ENCODE measurements at places on chromosomes 3 and 15.

GRCh38 chr15:90315278-90315982 is 36.7 kb upstream of the ZNF774 start:
- no peak for DNase-seq

GRCh38 chr3:121957674-121958415 is 63.6 kb downstream of the SLC15A2 start:
- DNase-seq = no peak

GRCh38 chr3:128487813-128488635 is 5.0 kb downstream of the GATA2 start:
- peak; percentile 91 for DNase-seq

- peak; percentile 77 for DNase-seq
These were observed 12.6 kb downstream of the HAPLN3 start for GRCh38 chr15:88882785-88883184.

DNA sequence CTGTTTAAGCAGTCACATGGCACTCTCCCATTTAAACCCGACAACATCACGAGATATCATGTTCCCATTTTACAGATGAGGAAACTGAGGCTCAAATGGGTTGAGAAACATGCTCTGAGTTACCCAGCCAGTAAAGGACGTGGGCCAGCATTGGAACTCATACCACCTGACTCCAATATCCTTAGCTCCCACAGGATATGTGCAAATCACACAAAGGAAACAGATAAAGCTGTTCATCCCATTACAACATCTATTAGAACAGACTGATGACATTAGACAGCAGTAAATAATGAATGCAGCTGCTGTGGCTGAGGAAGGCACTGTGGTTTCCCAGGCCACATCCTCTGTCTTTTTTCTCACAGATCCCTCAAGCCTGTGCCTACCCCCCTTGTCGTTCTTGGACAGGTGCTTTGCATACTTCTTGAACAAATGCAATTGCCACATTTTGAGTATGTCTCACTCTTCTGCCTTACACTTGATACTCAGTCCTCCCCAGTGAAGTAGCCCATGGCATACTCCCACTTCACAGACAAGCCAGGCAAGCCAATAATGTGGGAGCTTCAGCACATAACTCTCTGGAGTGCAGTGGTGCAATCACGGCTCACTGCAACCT is 17.7 kb downstream of the FRMD4B start:
- DNase-seq = no peak

DNA sequence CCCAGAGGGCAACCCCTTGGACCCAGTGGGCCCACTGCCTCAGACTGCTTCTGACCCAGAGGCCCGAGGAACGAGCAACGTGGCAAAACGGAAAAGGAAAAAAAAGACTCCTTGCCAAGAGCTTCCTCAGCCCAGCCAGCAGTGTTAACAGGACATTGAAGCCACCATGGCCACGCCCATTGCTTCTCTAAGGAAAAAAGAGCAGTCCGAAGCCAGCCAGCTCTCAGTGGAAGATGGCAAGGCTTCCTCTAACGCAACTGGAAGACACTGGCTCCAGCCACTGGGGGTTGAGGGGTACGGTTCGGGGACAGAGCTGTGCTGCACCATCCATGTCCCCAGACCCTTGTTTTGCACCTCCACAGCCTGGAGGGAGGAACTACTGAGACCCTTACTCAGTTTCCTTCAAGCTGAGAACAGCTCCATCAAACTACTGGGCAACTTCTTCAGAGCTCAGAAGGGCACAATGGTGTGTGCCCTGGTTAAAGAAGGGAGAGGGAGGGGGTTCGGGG is 10.7 kb downstream of the BMF start:
- DNase-seq = peak; percentile 65

- DNase-seq = no peak
These were observed 12.6 kb downstream of the LIMD1 start for GRCh38 chr3:45606991-45607712.

DNA sequence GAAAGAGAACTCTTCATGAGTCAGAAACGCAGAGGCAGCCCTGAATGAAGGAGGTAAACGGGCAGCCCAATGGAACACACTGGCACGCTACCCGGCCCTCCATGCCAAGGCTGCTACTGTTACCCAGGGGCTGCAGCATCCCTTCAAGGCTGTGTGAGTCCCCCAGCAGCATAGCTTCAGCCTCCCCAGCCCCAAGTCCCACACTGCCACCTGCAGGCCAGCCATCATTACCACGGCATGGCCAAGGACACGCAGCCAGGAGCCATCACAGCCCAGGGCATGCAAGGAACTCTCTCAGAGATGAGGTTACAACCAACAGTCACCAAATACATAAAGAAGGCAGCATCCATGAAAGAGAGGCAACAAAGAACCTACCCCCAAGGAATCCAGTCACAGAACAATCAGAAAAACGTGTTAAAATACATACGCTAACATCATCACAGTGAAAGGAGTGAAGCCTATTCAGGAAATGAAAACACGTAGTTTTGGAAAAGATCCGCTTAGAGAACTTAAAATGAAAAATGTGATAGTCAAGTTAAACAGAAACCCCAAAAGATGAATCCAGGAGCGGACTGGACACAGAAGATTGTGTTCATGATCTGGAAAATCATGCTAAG is 22.4 kb downstream of the PLA2G4F start:
- DNase-seq = peak; percentile 78

GRCh38 chr3:13199899-13200451 is 126.7 kb upstream of the IQSEC1 start:
- DNase-seq = no peak

GRCh38 chr3:66029014-66029413 is 9.7 kb downstream of the MAGI1 start:
- DNase-seq = no peak

DNA sequence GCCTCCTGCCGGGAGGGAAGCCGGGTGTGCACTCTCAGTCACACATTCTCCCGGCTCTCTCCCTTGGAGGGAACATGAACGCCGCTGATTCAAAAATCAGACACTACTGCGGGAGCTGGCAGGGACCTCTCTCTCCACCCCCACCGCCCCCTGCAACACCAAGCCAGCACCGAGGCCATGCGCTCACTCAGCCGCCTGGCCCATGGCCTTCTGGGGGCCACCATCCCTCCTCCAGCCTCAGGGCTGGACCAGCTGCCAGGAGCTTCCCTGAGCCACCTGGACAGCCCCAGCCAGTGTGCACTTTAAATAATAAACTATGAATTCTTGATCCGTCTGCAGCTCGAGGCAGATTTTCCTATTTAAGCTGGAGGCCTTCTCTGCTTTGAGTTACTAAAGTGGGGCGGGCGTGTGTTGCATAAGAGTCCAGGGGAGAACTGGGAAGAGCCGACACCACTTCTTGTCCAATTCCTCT is 30.6 kb downstream of the ADAMTS17 start:
- DNase-seq = no peak

GRCh38 chr3:32401126-32401525 is 9.5 kb downstream of the CMTM7 start:
- no peak for DNase-seq

GRCh38 chr3:110069761-110070160 is 732.4 kb upstream of the DPPA4 start:
- DNase-seq = no peak

GRCh38 chr3:100600181-100601042 is 9.0 kb upstream of the ADGRG7 start:
- no peak for DNase-seq

DNA sequence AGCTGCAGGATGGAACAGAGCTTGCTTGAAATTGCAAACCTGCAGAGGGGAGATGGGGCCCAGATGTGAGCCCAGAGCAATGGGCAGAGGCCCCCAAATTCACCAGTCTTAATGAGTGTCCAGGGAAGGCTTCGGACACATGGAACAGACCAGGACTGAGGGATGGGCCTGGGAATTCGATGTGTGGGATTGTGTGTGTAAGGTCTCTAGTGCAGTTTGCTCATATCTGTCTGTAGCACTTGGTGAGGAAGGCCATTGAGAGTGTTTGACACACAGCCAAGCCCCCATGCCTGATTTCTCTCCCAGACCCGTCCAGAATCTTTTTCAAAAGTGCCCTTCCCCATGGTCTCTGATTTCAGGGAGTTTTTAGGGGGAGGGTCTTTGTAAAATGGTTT is 17.2 kb downstream of the TEX264 start:
- no peak for DNase-seq

DNA sequence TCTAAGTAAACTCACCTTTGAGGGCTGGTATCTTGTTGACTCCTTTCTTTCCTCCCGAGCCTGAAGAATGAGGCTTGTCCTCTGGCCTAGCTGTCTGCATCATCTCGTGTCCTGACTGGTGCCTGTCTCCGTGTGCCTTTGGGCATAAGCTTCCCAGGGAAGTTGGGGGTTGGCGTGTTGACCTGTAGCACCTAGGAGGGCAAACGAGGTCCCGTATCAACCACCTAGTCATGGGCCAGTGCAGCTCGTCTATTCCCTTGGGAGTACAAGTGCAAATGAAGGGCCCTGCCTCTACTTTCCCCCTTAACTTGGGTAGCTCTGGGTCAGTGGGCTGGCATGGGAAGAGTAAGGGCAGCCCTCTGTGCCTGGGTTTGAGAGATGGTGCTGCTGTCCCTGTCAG is 8.7 kb downstream of the TEX264 start:
- no peak for DNase-seq

- DNase-seq = peak; percentile 82
These were observed at the start of gene MSL2 for GRCh38 chr3:136196064-136196400. Gene MSL2 (minus strand): TSS chr3:136196335. CDS start chr3:136195113, 1,222 bp downstream.

DNA sequence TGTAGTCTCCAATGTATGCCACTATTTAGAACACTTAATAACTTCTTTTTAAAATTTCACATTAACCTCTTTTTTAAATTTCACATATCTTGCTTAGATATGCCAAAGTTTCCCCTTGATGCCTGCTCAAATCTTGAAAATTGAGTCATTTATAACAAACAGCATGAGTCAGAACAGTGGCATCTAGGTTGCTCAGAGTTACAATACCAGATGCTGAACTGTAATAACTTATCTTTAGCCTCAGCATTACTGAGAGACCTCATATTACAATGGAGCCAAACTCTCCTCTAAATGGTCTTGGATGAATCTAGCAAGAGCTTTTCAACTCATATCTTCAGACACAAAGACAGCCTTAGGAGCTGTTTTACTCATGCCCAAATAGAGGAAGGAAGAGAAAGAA is 439.3 kb upstream of the ARPP21 start:
- DNase-seq = no peak

- no peak for DNase-seq
These were observed 8.8 kb upstream of the B3GNT5 start for GRCh38 chr3:183244219-183244618.

- DNase-seq = no peak
These were observed 2.2 kb upstream of the SLC4A7 start for GRCh38 chr3:27486336-27486735.

- peak; percentile 52 for DNase-seq
These were observed 43.1 kb upstream of the SLC25A36 start for GRCh38 chr3:140898340-140899180.

GRCh38 chr3:177606891-177607290 is 409.6 kb upstream of the TBL1XR1 start:
- DNase-seq = no peak

DNA sequence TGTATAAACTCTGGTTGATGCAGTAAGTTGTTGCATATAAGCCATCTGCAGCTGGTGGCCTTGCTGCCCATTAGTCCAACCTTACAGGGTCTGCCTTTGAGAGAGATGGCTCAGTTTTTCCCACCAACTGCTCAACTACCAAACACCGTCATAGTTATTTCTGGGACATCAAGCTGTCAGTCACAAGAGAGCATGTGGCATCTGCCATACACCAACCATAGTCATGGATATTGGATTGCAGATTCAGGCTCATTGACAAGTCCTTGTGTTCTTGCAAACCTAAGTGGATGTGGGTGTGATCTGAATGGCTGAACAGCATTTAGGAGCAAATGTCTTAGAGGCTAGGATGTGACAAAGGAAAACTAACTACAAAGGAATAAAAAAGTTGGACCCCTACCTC is 137.6 kb downstream of the ADAMTS17 start:
- DNase-seq = no peak

GRCh38 chr3:16509721-16510619 is 3.5 kb downstream of the RFTN1 start:
- DNase-seq = no peak

DNA sequence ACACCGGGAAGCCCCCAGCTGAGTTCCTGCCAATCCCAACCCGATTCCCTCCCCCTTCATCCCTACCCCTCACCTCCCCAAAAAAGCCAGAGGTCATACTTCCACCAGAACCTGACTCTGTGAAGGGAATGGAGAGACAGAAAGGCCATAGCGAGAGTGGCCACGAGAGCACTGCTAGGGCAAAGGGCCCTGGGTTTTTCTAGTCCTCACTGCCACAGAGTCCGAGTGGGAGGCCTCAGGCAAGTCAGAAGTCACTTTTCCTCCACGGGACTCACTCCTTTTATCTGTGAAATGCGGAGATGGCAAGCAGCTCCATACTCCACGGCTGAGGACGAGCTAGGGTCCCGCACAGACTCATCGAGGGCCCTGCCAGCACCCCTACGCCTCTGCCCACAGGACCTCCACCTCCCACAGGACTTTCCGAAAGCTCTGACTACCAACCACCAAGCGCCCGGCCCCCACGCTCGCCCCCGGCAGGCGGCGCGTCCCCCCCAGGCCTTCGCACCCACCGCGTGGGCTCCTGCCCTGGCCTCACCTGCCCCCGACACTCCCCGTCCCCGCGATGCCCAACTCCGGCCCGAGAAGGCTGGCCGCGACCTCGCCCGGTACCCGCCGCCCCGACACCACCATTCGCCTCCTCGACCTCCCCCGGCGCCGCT is 792 bp downstream of the ATP13A3 start:
- peak; percentile 39 for DNase-seq

DNA sequence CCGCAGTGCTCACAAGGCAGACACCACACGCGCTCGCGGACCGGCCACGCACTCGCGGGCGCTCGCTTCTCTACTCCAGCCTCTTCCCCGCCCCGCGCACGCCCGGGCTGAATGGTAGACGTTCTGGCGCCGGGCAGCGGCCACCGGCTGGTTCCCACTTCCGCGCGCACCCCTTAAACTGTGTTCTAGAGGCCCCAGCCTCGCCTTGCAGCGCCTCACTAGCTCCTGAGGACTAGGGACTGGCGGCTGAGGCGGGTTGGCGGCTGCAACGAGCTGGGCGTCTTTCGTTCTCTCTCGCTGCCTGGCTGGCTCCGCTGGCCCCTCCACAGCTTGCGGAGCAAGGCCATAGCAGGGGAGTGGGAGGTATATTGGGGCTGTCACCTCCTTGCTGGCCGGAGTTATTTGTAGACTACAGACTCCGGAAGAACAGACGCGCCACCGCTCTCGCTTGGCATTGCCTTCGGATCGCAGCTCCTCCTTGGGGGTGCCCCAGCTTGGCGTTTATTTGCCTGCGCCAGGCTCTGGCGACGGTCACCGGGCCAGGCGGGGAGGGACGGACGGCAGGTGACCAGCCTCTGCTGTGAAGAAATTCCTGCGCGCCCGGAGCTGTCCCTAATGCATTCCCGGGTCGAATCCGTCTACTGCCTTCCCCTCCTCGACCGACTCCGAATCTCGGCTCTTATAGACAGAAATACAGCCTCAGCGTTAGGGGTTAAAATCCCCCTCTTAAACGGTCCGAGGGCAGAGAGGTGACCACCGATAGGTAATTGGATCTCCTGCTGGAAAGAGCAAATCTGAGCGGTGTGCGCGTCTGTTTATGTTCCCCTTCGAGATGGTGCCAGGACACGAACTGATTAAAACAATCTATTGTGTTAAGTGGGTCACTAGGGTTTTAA is 1.3 kb downstream of the GREM1 start:
- DNase-seq = peak; percentile 47

GRCh38 chr15:83914906-83915305 is 261.0 kb downstream of the ADAMTSL3 start:
- no peak for DNase-seq

- no peak for DNase-seq
These were observed 76.5 kb downstream of the MBNL1 start for GRCh38 chr3:152345233-152345632.
